Stimulated activated CD4-positive, alpha-beta T cell treated with anti-CD3 and anti-CD28 coated beads, Interleukin-1b, Interleukin-23, amount 100 ng/mL, for 1 hour (primary cell): ENCODE measurements at places on chromosomes 7 and 10.

DNA sequence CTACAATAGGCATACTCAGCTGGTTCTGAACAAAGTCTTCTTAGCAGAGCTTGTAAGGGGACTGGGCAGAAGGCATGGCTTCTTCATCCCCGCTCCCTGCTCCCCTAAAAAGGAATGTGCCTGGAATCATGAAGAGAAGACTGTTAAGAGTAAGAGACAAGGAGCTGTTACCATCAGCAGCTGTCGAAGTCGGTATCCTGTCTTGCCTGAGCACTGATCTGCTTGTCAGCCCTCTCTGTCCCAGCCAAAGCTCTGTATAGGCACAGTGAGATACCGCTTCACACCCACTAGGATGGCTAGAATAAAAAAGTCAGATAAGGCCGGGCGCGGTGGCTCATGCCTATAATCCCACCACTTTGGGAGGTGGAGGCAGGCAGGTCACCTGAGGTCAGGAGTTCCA is 2.4 kb downstream of the ABLIM1 start:
- DNase-seq, result no peak

GRCh38 chr7:50329775-50330174 is 25.3 kb downstream of the IKZF1 start:
- DNase-seq, result no peak

DNA sequence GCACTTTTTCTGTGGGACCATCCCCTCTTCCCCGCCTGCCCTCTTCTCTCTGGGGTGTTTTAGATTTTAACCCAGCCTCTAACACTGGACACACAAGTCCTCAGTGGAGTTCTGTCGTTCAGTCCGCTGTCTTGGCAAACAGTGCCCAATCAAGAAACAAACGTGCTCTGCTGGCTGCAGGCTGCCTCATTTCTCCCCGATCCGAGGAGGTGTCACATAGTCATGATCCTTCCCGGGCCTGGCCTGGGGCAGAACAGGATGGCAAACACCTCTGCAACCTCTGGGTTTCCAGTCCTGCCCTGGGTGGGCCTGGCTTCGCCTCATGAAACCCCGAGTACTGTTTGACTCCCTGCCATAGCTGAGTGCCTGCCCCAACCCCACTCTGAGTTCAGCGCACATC is 110.9 kb upstream of the INSYN2A start:
- no peak for DNase-seq

GRCh38 chr7:1899951-1900762 is 230.1 kb downstream of the ELFN1 start:
- DNase-seq, result no peak

DNA sequence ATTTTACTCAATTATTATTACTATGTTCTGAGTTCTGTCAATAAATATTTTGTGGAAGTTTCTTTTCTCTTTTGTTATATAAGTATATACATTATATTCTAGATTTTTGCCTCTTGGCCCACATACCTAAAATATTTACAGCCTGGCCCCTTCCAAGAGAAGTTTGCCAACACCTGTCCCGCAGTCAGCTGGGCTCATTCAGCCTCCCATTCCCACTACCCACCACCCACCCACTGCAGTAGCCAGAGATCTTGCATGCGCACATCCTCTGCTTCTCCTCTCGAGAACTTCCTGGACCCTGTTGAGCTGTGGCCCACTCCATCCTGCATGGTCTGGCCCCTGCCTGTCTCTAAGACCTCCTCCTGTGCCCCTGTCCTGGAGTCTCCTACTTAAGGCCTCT is 33.6 kb downstream of the WIPF3 start:
- no peak for DNase-seq

DNA sequence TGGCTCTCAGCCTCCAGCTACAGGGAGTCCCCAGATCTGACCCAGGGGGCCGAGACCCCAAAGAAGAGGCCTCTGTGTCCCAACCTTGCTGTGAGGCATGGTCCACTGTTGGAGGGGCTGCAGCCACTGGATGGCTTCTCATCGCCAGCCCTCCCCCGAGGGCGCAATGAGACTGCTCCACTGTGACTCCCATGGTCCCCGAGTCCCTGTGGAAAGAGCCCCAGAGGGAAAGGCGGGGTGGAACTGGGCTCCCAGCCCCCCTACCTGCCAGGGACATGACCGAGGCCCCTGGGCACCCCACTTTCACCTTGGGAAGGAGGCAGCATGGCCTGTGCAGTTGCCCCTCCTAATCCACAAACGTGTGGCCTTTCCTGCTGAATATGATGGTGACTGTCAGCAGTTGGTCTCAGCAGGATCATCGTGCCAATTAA is 33.5 kb upstream of the RET start:
- no peak for DNase-seq
